ENCODE measurements at places on chromosomes 13 and 19.

- no peak for DNase-seq
Observed at GRCh38 chr13:44433863-44434765, 60.5 kb downstream of the SERP2 start.

- no peak for DNase-seq
Observed at GRCh38 chr13:30495746-30496145, 30.0 kb upstream of the HMGB1 start.

DNA sequence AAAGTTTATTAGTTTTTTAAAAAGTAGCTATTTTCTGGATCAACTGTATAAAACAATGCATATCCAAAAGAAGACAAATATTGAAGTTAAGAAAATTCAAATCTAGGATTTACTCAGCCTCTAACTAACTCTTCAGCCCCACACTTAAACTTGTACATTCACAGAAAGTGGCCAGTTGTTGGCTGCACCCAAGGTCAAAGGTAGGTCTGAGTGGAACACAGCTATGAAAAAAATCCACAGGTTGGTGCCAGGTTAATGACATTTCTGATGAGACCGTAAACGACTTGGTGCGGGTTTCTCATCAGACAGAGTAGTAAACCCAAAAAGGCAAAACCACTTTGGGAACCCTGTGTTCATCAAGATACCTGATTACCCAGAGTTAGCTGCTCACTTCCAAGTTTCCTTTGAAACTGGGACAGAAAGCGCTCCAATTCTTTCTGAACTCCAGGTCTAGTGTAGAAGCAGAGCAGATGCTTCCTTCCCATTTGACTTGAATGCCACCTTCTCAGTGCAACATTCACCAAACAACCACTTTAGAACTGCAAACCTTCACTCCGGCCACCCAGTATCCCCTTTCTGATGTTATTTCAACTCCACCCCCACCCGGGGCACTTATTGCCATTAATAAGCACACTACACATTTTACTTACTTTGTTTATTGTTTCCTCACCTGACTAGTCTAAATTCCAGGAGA, 208.3 kb upstream of the STARD13 start:
- DNase-seq: no peak

DNA sequence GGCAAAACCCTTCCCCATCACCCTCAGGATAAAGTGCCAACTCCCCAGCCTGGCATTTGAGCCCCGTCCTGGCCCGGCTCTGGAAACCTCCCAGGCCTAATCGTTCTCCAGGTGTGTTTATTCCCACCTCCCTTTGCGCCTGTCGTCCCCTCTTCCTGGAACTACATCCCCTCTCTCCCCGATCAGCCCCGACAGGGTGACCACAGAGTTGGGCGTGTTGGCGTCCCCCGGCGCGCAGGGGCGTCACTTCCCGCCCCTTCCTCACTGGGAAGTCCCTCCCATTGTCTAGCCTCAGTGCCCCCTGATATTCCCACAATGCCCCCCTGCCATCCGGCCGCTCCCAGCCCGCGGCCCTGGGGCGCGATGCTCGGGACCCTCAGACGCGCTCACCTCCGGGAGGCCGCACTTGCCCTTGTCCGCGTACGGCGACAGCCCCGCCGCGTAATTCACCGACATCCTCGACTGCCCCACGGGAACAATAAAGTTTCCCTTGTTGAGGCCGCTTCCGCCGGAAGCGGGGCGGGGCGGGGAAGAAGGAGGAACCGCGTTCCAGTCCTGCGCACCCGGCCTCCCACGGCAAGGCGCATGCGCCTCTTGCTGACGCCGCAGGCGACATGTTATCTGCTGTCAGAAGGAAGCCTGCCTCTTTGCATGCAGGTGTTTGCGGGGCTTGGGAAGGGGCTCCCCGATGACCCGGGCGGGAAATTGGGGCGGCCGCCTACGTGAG, at the start of the genes ANKRD24 and SIRT6:
TSS of gene ANKRD24 (plus strand) at position 606 of the 727 bp plus-strand sequence. CDS start 3,737 bp downstream, outside the sequence.
TSS of gene SIRT6 (minus strand) at position 480 of the 727 bp plus-strand sequence. CDS start at position 456, 24 bp downstream.
- peak; percentile 96 for DNase-seq

DNA sequence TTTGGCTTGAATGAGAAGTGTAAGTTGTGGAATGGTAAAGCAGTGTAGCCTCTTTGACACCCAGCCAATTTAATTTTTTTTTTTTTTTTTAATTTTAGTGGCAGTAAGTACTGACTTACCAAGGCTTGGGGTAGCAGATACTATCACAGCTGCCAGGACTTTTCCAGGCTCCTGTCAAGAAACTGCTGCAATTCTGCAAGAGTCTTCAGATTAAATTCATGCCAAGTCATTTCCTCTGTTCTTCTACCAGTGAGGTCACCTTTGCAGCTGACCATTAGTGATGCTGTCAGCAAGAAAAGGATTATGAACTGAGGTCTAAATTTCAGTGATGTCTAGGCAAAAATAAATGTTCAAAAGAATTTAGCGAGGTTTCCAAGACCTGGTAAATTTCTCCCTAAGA, 91.2 kb downstream of the GGACT start:
- no peak for DNase-seq

- DNase-seq: no peak
Observed at GRCh38 chr19:39602224-39602623, at the start of gene LGALS13. LGALS13 (plus strand) TSS chr19:39602524; CDS start chr19:39602569, 45 bp downstream.

- DNase-seq: no peak
Observed at GRCh38 chr13:74074723-74075122, 59.5 kb downstream of the KLF12 start.

DNA sequence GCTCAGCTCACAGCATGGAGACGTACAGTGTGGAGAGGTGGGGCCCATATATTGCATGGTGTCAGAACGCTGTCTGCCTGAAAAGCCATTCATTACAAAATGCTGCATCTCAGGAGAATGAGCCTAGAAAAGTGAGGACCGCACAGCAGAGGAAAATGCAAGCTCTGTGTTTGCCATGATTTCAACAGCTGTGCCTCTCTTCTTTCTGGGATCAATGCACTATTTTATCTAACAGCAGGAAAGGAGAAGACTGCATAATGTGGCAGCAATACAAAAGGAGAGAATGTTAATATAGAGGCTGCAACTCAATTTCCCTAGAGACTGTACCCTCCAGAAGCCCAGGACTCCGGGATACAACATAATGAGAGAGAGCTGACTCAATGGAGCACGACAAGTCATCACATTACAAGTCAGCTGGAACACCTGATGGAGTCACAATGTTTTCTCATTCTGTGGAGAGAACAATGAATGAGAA, 368.0 kb downstream of the FGF14 start:
- DNase-seq: no peak

GRCh38 chr19:48646001-48646721, at the start of gene CA11:
CA11 (minus strand) TSS chr19:48646187; CDS start chr19:48645632, 555 bp downstream.
- DNase-seq: peak; percentile 93

GRCh38 chr19:15374796-15375440, 4.7 kb downstream of the AKAP8 start:
- no peak for DNase-seq

- no peak for DNase-seq
Observed at GRCh38 chr19:17794412-17794730, 567 bp upstream of the B3GNT3 start.

- no peak for DNase-seq
Observed at GRCh38 chr13:21538753-21539152, 65.2 kb downstream of the MICU2 start.

GRCh38 chr19:50563597-50563996, 4.6 kb downstream of the LRRC4B start:
- no peak for DNase-seq

DNA sequence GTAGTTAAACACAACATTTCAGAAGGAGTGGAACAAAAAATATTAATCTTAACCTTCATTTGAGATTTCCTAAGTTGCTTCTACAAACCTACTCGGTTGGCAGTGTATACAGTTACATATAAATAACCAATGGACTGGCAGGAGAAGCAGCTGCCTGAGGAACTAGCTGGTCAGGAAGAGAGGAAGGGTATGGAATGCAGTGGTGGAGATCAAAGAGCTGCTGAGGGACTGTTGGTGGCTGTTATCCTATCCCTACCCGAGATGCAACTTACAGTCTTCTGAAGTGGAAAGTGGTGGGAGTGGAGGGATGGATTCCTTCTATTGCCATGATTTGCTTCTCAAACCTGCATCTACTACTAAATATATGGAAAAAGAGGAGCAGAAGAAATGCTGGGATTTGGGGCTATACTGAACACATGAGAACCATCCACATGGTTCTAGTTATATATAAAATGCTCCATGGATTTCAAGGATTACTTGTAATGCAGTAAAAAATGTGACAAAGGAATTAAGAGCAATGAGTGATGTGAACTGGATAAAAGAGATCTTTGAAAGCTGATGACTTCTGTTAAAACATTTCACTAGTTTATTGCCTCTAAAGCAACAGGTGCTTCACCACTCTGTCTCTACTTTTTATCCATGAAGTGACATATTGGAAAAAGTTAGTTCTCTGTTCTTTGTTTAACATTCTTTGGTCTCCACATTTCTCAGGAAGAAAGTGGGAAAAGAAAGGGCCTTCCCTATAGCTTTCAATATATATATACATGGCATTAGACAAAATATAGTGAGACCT, 29.9 kb downstream of the MICU2 start:
- no peak for DNase-seq
